ENCODE measurements at places on chromosomes 12 and 14.
A peak's percentile ranks its signal among the peaks of the same experiment; 100 is the strongest.

- no peak overlapping the region for H3K4me3 ChIP-seq
- H3K27me3 ChIP-seq, result no peaks in the 10 kb centered on the region
- H3K36me3 ChIP-seq, result no peaks in the 10 kb centered on the region
- H3K27ac ChIP-seq, result no peak overlapping the region
These were observed 259.2 kb upstream of the NOVA1 start for GRCh38 chr14:26856876-26857518.

DNA sequence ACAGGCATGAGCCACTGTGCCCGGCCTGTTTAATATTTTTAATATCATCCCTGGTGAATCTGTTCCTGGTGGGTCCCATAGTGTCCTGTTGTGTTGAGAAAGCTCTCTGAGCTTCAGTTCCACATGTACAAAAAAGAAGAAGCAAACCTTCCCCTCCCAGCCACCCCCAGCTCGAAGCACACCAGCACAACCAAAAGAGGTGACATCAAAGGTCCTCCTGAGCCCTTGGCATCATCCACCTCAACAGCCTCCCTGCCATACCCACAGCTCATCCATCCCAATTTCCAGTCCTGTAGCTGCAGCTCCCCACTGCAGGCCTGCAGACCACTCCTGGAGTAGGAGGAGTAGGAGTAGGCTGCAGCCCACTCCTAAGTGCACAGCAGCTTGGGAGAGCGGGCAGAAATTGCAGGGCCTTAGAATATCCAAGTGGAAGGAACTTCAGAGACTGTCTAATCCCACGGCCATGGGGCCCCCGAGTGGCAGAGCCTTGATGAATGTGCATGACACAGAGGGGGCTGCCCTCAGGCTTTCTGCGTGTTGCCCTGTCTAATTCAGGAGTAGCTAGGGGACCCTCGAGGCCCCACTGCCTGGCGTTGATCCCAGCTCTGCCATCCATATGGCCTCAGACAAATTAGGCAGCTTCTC lies 36.7 kb upstream of the CD9 start:
- no peak overlapping the region for H3K27ac ChIP-seq
- no peak overlapping the region for H3K4me3 ChIP-seq
- H3K27me3 ChIP-seq, result peaks cover 17% of the 10 kb centered on the region
- no peaks in the 10 kb centered on the region for H3K36me3 ChIP-seq
- H3K4me1 ChIP-seq, result peaks cover 15% of the 10 kb centered on the region

GRCh38 chr12:80321653-80322052 lies 122.4 kb upstream of the PTPRQ start:
- peaks cover 6% of the 10 kb centered on the region for H3K27me3 ChIP-seq
- H3K36me3 ChIP-seq, result no peaks in the 10 kb centered on the region
- ATAC-seq, result no peak
- no peak overlapping the region for H3K27ac ChIP-seq

DNA sequence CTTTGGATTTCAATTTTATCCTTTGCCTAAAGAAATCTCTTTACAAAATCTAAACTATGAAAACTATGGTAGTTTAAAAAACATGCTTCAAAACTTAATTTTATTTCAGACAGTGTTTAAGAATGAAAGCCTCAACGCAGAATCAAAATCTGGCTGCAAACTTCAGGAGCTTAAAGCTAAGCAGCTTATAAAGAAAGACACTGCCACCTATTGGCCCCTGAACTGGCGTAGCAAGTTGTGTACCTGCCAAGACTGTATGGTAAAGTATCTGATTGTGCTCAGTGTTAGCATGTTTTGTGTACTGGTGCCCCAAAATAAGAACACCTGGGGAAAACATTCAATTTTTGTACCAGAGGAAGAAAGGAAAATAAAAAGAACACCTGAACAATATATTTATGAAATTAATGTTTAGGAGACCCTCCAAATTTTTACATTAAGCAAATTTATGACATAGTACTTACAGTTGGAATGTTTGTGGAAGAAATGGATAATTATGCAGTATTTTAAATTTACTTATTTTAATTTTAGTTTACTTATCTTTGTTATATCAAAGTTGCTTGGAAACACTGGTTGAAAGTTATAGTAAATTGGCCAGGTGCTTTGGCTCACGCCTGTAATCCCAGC lies 12.2 kb downstream of the UBR7 start:
- peaks cover 95% of the 10 kb centered on the region for H3K36me3 ChIP-seq
- H3K27me3 ChIP-seq, result no peaks in the 10 kb centered on the region
- no peaks in the 10 kb centered on the region for H3K4me1 ChIP-seq
- peak; percentile 77 for ATAC-seq
- H3K27ac ChIP-seq, result no peak overlapping the region
- H3K4me3 ChIP-seq, result no peak overlapping the region

DNA sequence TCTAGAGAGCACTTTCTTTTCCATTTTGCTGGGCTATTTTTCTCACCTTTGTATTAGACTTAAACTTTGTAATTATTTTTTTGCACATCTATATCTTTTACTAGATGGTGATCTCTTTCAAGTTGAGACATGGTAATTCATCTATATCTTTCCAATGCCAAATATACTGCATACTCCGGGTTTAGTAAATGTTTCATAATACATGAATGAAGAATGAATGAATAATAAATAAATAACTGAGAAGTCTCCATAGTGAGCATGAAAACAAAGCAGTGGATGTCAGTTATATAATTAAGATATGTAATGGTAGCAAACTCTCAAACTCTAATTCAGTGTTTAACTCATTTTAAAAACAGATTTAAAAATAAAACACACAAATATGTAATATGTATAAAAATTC lies 342.5 kb upstream of the KITLG start:
- no peak for ATAC-seq
- no peaks in the 10 kb centered on the region for H3K4me1 ChIP-seq
- H3K4me3 ChIP-seq, result no peak overlapping the region
- H3K27me3 ChIP-seq, result no peaks in the 10 kb centered on the region

DNA sequence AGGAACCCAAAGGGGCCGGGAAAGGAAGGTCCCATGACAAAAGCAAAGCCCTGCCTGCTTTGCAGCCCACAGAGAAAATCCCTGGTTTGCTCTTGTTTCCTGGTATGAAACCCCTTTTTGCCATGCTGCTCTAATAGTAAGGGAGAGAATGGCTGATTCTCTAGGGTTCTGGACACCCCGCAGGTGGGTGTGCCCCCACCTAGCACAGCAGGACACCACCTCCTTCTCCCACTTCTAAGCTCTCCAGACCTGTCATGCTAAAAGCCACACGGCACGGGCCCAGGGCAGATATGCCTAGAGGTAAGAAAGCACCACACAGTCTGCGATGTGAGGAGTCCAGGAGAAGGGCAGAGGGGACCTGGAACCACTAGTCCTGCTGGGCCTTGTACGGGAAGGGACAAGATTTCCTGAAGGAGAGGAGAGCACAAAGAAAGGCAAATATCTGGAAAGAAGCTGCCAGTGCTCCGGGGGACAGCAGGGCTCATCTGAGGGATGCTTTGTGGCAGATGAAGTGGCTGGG lies 113.3 kb downstream of the BCL11B start:
- no peak for ATAC-seq
- no peaks in the 10 kb centered on the region for H3K36me3 ChIP-seq
- H3K27ac ChIP-seq, result no peak overlapping the region

- peaks cover 7% of the 10 kb centered on the region for H3K27me3 ChIP-seq
- ATAC-seq, result no peak
- H3K27ac ChIP-seq, result no peak overlapping the region
- no peak overlapping the region for H3K4me3 ChIP-seq
These were observed 20.1 kb downstream of the EIF5 start for GRCh38 chr14:103354141-103354540.

GRCh38 chr12:76586764-76587395 lies 27.3 kb upstream of the OSBPL8 start:
- H3K27ac ChIP-seq, result no peak overlapping the region
- H3K36me3 ChIP-seq, result no peaks in the 10 kb centered on the region
- H3K27me3 ChIP-seq, result peaks cover 4% of the 10 kb centered on the region
- H3K4me1 ChIP-seq, result no peaks in the 10 kb centered on the region
- no peak overlapping the region for H3K4me3 ChIP-seq

- peaks cover 4% of the 10 kb centered on the region for H3K27me3 ChIP-seq
- H3K4me3 ChIP-seq, result peak overlapping the region; percentile 50
These were observed 125.1 kb downstream of the GPR65 start for GRCh38 chr14:88130057-88130432.

- no peaks in the 10 kb centered on the region for H3K27me3 ChIP-seq
- ATAC-seq, result no peak
- H3K36me3 ChIP-seq, result no peaks in the 10 kb centered on the region
- no peaks in the 10 kb centered on the region for H3K4me1 ChIP-seq
- H3K4me3 ChIP-seq, result no peak overlapping the region
These were observed 438.3 kb upstream of the SEL1L start for GRCh38 chr14:81971911-81972310.

DNA sequence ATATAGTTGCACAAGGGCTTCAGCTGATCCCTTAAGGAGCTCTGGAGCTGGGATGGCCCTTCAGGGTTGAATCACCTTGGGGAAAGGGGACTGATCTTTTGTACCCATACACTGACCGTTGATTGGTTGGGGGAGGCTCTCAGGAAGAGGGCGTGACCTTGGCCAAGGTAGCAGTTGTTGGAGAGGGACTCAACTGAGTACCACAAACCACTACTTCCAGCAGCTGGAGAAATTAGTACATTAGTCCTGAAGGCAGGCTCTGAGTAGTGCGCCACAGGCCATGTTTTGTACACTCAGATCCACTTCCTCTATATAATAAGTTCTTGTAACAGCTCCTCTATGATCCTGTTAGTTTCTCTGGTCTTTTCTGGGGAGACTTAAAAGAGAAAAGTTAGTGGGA lies 317.6 kb downstream of the CCDC91 start:
- no peak overlapping the region for H3K4me3 ChIP-seq
- no peaks in the 10 kb centered on the region for H3K36me3 ChIP-seq
- no peaks in the 10 kb centered on the region for H3K27me3 ChIP-seq
- H3K4me1 ChIP-seq, result no peaks in the 10 kb centered on the region
- H3K27ac ChIP-seq, result no peak overlapping the region
- ATAC-seq, result no peak

DNA sequence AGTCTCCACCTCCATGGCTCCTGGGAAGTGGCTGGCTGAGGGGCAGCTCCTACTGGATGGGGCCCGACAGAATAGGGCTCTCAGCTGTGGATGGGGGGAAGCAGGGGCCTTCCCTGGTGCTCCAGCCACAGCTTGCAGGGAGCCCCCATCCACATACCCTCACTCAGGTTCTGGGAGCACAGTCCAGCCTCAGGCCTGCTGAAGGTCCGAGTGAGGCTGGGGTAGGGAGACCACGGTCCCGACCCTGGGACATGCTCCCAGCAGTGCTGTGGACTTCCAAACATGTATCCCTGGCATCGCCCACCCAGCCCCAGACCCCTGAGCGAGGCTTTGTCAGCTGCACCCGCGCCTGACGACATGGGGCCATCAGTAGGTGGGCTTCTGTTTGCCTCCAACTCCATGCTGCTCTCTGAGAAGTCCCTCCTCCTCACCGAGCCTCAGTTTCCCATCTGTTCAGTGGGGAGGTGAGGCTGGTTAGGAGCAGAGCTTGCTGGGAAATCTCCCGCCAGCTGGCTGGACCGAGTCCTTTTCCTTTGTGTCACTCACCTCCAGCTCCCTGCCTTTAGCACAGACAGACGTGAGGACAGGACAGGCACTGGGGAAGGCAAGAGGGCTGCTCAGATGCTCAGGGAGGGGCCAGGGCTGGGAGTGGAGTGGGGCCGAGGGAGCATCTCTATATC lies 9.1 kb upstream of the ATG101 start:
- peaks cover 33% of the 10 kb centered on the region for H3K36me3 ChIP-seq
- H3K27ac ChIP-seq, result no peak overlapping the region
- peaks cover 5% of the 10 kb centered on the region for H3K4me1 ChIP-seq
- no peak overlapping the region for H3K4me3 ChIP-seq
- ATAC-seq, result no peak

GRCh38 chr14:95189367-95190132 lies 32.2 kb upstream of the DICER1 start:
- ATAC-seq, result no peak
- H3K4me1 ChIP-seq, result no peaks in the 10 kb centered on the region
- no peaks in the 10 kb centered on the region for H3K36me3 ChIP-seq

- H3K36me3 ChIP-seq, result no peaks in the 10 kb centered on the region
- no peak overlapping the region for H3K27ac ChIP-seq
- no peaks in the 10 kb centered on the region for H3K27me3 ChIP-seq
- no peak for ATAC-seq
These were observed 268.3 kb upstream of the SEL1L start for GRCh38 chr14:81801921-81802320.

DNA sequence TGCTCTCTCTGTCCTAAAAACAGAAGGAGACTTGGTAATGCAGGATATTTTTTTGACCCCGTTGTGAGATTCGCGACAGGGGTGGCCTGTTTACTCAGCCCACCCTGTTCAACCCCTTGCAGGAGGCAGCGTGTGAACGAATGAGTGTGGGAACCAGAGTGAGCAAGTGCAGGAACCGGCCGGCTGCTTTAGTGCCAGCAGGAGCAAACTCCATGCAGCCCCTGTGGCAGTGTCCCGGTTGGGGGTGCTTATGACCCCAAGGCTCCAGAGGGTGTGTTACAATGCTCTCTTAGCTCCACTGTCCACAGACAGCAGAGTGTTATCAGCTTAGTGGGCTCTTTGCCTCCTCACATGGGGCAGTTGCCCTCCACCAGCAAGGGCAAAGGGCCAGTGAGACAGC lies 225.2 kb downstream of the ETNK1 start:
- no peak overlapping the region for H3K27ac ChIP-seq
- no peaks in the 10 kb centered on the region for H3K36me3 ChIP-seq
- peaks cover 19% of the 10 kb centered on the region for H3K27me3 ChIP-seq
- no peak for ATAC-seq
- no peak overlapping the region for H3K4me3 ChIP-seq

DNA sequence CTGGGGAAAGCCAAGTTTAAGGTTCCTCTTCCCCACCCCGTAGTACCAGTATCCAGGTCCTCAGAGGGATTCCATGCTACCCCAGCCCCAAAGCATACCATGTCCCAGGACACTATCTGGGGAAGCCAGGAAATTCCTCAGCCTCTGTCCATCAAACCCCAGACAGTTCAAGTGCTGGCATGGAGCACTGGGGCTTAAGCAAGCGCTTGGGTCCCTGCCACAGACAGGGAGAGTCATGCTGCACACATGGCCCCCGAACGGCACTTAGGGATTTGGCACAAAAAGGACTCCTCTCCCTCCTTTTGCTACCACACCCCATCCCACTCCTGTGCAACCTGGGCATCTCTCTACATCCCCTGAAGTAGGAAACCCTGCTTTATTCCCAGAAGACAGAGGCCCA lies 21.8 kb downstream of the ADCY6 start:
- H3K36me3 ChIP-seq, result no peaks in the 10 kb centered on the region
- H3K27ac ChIP-seq, result no peak overlapping the region
- H3K4me3 ChIP-seq, result no peak overlapping the region
- H3K4me1 ChIP-seq, result peaks cover 7% of the 10 kb centered on the region
- no peak for ATAC-seq

- H3K27me3 ChIP-seq, result no peaks in the 10 kb centered on the region
- H3K4me3 ChIP-seq, result no peak overlapping the region
- ATAC-seq, result peak; percentile 12
These were observed 78.5 kb downstream of the CCDC91 start for GRCh38 chr12:28268608-28269229.

GRCh38 chr14:22296722-22297121 lies 292.3 kb downstream of the DAD1 start:
- H3K4me3 ChIP-seq, result no peak overlapping the region
- no peaks in the 10 kb centered on the region for H3K27me3 ChIP-seq
- no peaks in the 10 kb centered on the region for H3K4me1 ChIP-seq
- H3K36me3 ChIP-seq, result no peaks in the 10 kb centered on the region
- ATAC-seq, result no peak

- ATAC-seq, result no peak
- no peaks in the 10 kb centered on the region for H3K27me3 ChIP-seq
- no peak overlapping the region for H3K4me3 ChIP-seq
- H3K4me1 ChIP-seq, result no peaks in the 10 kb centered on the region
- no peaks in the 10 kb centered on the region for H3K36me3 ChIP-seq
- H3K27ac ChIP-seq, result no peak overlapping the region
These were observed 192.2 kb upstream of the PELI2 start for GRCh38 chr14:55926007-55926406.

GRCh38 chr14:25837551-25837965 lies 760.3 kb downstream of the NOVA1 start:
- no peaks in the 10 kb centered on the region for H3K4me1 ChIP-seq
- no peaks in the 10 kb centered on the region for H3K36me3 ChIP-seq
- no peaks in the 10 kb centered on the region for H3K27me3 ChIP-seq
- ATAC-seq, result no peak
- H3K27ac ChIP-seq, result no peak overlapping the region

Data from activated T-helper 17 cell treated with anti-CD3 and anti-CD28 coated beads, Interleukin-2, amount 50 U/mL, for 72 hours (primary cell).